ENCODE measurements at places on chromosomes 1 and 21. TPM values are rescaled to one million over a fixed set of nuclear protein-coding genes. Genes with fewer than 3 reads are reported as not detected.
A peak's percentile ranks its signal among the peaks of the same experiment; 100 is the strongest.

Gene MACF1
- 282 TPM for total RNA-seq

Gene C1QA
- total RNA-seq, result not detected

Gene AMY1B
- not detected for total RNA-seq

DNA sequence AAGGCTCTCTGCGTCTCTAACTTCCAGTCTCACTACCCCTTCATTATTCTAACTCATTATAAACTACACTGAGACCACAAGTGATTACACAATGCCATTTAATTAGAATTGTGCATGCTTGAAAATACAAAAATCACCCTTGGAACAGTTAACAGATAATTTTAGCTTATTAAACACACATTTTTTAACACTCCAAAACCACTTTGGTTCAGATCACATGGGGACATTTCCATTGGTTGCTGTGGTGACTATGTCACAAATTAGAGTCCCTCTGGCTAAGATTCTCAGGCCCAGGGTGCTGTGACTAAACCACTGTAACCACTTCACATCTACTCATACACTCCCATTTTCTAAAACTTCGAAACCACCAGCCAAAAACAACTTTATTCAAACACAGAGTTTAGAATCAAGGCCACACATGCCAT, 43.0 kb downstream of the JAK1 start:
- H3K4me3 ChIP-seq, result no peak overlapping the region
- no peaks in the 10 kb centered on the region for H3K36me3 ChIP-seq
- H3K27ac ChIP-seq, result no peak overlapping the region
- H3K27me3 ChIP-seq, result peaks cover 2% of the 10 kb centered on the region

DNA sequence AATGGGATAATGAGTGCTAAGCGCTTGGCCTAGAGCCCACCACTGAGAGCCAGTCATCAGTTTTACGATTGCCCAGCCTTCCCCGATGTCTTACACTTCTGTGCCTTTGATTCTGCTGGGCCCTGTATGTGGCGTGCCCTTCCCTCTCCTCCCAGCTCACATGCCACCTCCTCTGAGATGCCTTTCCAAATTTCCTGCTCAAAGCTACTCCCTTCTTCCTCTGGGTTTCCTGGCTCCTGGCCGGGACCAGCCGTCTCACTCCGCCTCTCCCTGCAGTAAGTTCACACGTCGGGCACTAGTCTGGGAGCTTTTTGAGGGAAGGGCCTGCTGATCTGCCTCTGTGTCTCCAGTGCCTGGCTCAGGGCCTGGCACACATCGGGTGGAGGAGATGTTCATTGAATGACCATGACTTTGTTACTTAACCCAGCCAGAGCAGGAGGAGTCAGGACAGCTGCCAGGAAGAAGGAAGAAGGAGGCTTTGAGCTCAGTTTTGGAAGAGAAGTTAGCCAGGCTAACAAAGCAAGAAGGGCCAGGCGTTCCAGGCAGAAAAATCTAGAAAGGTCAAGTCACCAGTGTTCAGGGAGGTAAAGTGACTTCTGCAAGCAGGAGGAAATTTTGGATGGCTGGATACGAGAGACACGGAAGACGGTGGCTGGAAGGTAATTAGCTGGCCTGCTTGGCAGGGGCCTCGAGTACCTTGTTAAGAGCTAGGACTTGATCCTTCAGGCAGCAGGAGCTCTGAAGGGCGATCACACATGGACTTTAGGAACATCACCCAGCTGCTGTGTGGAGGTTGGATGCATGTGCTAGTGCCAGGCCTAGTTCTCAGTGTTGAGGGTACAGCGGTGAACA, 63.6 kb downstream of the EPHB2 start:
- no peaks in the 10 kb centered on the region for H3K36me3 ChIP-seq
- DNase-seq, result no peak
- no peak overlapping the region for H3K4me3 ChIP-seq

GRCh38 chr1:202561726-202562443, 148.4 kb downstream of the SYT2 start:
- H3K27ac ChIP-seq, result peak overlapping the region; percentile 47
- H3K4me3 ChIP-seq, result no peak overlapping the region
- no peak for DNase-seq
- H3K4me1 ChIP-seq, result peaks cover 35% of the 10 kb centered on the region
- no peaks in the 10 kb centered on the region for H3K27me3 ChIP-seq
- H3K36me3 ChIP-seq, result peaks cover 4% of the 10 kb centered on the region

- H3K36me3 ChIP-seq, result peaks cover 9% of the 10 kb centered on the region
- no peak for DNase-seq
- no peak overlapping the region for H3K27ac ChIP-seq
- H3K4me3 ChIP-seq, result no peak overlapping the region
Measured at GRCh38 chr1:19461220-19461554, 24.2 kb downstream of the CAPZB start.

- no peak overlapping the region for H3K27ac ChIP-seq
- no peak for DNase-seq
- H3K4me1 ChIP-seq, result no peaks in the 10 kb centered on the region
- no peaks in the 10 kb centered on the region for H3K36me3 ChIP-seq
Measured at GRCh38 chr1:30300669-30301068, 422.7 kb downstream of the MATN1 start.

GRCh38 chr1:218259800-218260199, 25.3 kb upstream of the RRP15 start:
- no peaks in the 10 kb centered on the region for H3K36me3 ChIP-seq
- peaks cover 10% of the 10 kb centered on the region for H3K4me1 ChIP-seq
- no peak overlapping the region for H3K4me3 ChIP-seq
- DNase-seq, result no peak

All from mesothelial cell of epicardium (in vitro differentiated cells).